ENCODE measurements at places on chromosomes 5 and 9. TPM values are rescaled to one million over a fixed set of nuclear protein-coding genes. Genes with fewer than 3 reads are reported as not detected.

Gene GPX8
- polyA plus RNA-seq = 63.6 TPM

Gene IFNA21
- polyA plus RNA-seq = not detected

Gene IL4
- not detected for polyA plus RNA-seq

GRCh38 chr5:173743641-173744343 is 127.3 kb upstream of the BOD1 start:
- no peak for DNase-seq

DNA sequence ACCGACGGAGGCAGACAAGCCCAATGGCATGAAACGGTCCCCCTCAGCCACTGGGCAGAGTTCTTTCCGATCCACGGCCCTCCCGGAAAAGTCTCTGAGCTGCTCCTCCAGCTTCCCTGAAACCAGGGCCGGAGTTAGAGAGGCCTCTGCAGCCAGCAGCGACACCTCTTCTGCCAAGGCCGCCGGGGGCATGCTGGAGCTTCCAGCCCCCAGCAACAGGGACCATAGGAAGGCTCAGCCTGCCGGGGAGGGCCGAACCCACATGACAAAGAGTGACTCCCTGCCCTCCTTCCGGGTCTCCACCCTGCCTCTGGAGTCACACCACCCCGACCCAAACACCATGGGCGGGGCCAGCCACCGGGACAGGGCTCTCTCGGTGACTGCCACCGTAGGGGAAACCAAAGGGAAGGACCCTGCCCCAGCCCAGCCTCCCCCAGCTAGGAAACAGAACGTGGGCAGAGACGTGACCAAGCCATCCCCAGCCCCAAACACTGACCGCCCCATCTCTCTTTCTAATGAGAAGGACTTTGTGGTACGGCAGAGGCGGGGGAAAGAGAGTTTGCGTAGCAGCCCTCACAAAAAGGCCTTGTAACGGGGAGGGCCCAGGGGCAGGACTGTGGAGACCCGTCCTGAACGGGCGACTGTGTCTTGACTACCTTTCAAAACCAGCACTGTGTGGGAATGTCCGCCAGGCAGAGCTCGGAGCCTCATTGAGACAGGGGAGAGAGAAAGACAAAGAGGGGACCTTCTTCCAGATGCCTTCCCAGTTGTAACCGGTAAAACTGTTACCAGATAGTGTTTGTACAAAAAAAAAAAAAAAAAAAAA is 29.9 kb downstream of the CD180 start:
- no peak for DNase-seq

DNA sequence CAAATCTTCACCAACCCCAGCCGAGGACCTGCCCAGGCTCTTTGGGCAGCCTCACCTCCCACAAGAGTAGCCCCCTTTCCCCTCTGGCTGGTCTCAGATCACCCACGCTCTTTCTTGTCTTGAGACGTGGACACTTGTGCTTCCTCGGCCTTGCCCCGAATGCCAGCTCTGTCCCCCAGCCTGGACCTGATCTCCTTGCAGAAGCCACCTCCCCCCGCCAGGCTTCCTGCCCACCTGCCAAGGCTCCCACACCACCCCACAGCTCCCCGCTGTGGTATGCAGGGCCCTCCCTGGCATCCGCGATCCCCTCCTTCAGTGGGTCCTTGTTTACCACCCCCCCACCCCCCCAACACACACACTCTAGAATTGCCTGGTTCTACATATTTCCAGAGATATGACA is 133.7 kb downstream of the ROR2 start:
- no peak for DNase-seq

GRCh38 chr9:105392531-105392930 is 55.3 kb upstream of the FSD1L start:
- DNase-seq = no peak

Gene MEF2C
- 31.7 TPM for polyA plus RNA-seq

DNA sequence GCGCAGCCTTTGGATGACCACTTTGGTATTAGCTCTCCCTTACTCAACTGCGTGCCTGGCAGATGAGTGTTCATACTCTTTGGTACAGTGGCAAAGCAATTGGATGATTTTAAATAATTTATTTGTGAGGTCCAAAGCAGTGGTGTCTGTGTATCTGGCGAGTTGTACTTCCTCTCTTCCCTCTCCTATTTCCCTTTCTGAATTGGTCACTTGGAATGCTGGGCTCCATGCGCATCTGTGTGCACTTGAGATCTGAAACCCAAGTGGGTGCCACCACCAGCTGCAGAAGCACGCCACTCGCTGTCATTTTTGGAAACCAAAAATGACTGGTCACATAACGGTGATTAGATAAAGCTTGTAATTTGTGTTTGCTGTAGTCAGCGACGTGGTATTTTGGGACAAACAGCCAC is 386.0 kb upstream of the KLF4 start:
- no peak for DNase-seq

Gene GLRA1
- not detected for polyA plus RNA-seq

- no peak for DNase-seq
Observed at GRCh38 chr5:81756016-81756415, 5.1 kb upstream of the SSBP2 start.

DNA sequence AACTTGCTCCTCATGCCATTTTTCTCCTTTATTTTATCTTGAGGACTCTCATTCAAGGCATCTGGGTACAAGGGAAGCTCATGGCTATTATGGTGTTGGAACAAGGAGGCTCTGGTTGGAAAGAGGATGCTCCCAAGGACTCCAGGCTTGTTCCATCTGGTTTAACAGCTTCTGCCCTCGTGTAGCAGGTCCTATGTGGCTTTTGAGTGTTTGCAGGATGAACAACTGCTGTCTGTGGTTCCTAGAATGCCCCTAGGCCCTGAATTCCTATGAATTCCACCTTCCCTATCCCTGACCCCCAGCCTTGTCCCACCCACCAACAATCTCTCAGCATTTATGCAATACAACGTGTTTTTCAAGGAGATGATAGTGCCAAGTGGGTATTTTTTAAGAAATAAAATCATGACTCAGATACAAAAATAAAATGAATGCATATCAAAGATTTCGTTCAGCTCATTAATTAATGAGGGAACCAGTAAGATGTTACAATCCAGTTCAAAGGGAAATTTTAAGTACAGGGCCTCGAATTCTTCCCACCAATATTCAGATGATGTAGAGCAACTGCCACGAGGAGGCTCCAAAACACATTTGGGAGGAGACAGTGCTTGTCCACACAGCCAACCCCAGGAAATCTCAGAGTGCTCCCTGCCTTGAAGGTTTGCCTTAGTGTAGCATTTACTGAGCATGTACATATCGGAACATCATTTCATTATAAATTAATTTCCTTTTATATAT is 182.0 kb downstream of the MUSK start:
- no peak for DNase-seq

GRCh38 chr5:61279725-61280124 is 52.3 kb upstream of the ZSWIM6 start:
- DNase-seq = no peak

Gene SLC45A2
- polyA plus RNA-seq = 0.82 TPM

DNA sequence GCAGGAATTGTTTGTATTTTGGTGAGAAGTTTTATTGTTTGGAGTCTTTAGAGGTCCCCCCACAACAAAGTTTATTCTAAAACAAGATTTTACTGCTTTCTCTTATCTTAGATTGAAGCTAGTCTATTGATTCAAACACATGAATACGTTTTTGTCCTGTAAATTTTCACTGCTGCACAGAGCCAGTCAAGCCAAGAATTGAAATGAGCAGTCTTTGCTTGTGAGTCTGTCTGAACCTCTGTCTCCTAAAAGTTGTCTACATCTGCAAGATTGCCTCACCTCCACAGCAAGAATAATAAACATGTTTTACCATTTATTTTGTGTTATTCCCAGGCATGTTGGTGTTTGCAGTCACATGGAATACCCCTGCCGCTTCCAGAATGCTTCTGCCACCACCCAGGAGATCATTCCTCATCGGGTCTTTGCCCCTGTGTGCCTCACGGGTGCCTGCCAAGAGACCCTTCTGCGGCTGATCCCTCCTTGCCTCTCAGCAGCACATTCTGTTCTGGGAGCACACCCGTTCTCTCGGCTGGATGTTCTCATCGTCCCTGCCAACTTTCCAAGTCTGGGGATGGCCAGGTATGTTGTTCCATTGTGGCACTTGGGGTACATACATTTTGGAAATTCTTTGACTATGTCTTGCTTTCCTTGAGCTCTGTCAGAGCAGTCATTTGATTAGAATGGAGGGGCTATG is 74.1 kb downstream of the AOPEP start:
- no peak for DNase-seq

GRCh38 chr9:113436728-113437515 is 26.4 kb downstream of the C9orf43 start:
- DNase-seq = no peak

Gene CXXC5
- 212 TPM for polyA plus RNA-seq

Gene LRRC14B
- not detected for polyA plus RNA-seq

GRCh38 chr9:132046456-132046855 is 33.2 kb downstream of the MED27 start:
- DNase-seq = no peak

GRCh38 chr9:33106827-33107621 is 30.6 kb upstream of the SMU1 start:
- DNase-seq = no peak

Gene BTNL8
- polyA plus RNA-seq = 0.84 TPM

Gene CXCL14
- polyA plus RNA-seq = 24.9 TPM

GRCh38 chr5:135324160-135324559 is 74.9 kb downstream of the MACROH2A1 start:
- no peak for DNase-seq

- no peak for DNase-seq
Observed at GRCh38 chr5:144142139-144142823, 28.2 kb downstream of the YIPF5 start.

- no peak for DNase-seq
Observed at GRCh38 chr5:88808153-88808552, 74.8 kb downstream of the MEF2C start.

GRCh38 chr5:60672693-60673264 is 27.2 kb downstream of the DEPDC1B start:
- no peak for DNase-seq

DNA sequence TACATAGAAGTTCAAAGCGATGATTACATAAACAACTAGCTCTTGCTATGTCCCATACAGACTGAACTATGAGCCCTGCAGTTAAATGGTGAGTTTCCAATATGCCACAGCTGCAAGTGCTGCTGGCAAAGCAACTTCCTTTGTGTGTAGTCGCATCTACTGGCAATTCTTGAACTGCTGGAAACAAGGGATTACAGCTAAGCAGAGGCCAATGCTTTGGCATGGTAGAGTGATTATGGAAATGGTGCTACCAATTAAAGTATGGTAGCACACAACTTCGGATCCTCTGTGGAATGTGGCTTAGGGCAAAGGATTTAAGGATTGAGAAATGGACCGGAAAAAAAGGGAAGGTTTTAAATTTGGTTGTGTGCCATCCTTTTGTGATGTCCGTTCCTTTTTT is 856.6 kb downstream of the MAT2B start:
- no peak for DNase-seq

Gene TLR4
- 10.7 TPM for polyA plus RNA-seq

- DNase-seq = no peak
Observed at GRCh38 chr5:73119451-73120157, 771 bp upstream of the TMEM171 start.

Gene IL5
- polyA plus RNA-seq = not detected

Gene PCDHB12
- 4.7 TPM for polyA plus RNA-seq

GRCh38 chr5:148986636-148987035 is 76.2 kb downstream of the SH3TC2 start:
- DNase-seq = no peak

Gene IRX2
- 27.6 TPM for polyA plus RNA-seq

Gene SLC6A19
- 72.8 TPM for polyA plus RNA-seq

- no peak for DNase-seq
Observed at GRCh38 chr5:17910318-17910717, 276.1 kb downstream of the TAF11L14 start.

DNA sequence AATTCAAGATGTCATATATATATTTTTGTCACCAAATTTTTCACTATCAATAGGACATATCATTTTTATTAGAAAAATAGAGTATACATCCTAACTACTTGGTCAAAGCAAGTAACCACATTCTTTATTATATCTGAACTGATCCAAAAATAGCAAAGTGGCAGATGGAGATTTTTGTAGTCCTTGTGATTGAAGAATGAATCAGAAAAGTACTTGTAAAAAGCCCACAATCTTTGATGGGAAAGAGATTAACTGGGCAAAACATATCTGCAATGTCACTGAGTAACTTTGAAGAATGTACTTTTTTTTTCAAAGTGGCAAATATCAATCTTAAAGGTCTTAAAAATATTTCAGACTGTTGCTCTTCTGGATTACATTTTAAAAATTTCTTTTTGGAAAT is 1040.6 kb upstream of the SEMA6A start:
- DNase-seq = no peak

DNA sequence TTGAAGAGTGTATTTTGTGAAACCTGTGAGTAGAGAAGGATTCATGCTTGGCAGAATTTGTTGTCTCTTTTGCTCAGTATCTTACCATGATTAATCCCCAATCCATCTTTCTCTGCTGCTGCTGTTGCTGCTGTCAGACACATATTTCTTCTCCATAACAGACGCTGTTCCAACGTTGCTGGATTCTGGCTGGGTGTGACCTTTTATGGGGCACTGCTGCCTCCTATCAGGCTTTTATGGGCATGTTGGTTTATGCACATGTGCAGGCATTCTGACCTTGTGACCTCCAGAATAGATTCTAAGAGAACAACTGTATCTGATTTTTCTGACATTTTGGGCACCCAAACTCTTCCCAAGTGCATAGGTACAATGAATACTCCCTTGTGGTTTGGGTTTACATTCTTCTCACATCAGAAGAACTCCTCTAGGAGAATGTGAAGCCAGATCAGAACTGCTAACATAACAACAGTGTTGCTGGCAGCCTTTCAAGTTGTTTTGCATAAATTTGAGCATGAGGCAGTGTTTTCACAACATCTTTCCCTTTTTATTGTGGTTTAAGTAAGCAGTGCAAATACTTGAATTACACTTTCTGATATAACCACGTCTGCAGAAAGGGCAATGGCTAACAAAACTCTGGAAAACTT is 9.2 kb upstream of the ISL1 start:
- DNase-seq = no peak

GRCh38 chr9:92895812-92896436 is 18.1 kb upstream of the ZNF484 start:
- no peak for DNase-seq

DNA sequence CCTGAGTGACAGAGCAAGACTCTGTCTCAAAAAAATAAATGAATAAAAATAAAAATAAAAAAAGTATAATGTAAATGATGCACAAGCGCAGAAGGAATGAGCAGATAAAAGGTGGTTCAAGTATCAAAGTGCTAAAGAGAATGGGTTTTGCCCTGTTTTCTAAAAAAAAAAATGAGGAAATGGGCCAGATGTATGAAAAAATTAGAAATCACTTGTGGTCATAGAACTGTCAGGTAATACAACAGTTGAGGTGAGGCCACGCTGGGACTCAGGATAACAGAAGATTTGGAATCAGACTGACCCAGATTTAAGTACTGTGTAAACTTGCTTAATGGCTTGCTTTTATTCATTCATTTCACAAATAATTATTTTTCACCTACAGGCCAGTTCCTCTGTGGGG is 69.8 kb downstream of the MAPKAP1 start:
- no peak for DNase-seq

All from left renal cortex interstitium (tissue), 4 donors.